ENCODE measurements at places on chromosomes 16 and 17.

- no peak for DNase-seq
Observed at GRCh38 chr17:74452033-74452840, 14.2 kb upstream of the CD300A start.

DNA sequence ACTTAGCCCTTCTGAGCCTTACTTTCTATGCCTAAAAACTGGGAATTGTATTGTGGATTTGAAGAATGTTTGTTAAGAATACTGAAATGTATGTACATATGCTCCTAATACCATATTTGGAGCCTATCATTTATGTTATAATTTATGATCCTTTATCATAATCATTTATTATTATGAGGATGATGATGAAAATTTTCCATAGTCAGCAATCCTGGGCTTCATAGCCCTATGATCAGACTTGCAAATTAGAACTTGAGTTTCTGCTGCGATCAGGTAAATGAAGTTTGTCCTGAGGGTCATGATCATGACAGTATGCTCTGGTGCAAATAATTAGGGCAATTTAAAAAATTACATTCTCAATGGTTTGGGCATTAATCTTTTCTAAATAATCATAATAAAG is 147.4 kb downstream of the CA10 start:
- no peak for DNase-seq

DNA sequence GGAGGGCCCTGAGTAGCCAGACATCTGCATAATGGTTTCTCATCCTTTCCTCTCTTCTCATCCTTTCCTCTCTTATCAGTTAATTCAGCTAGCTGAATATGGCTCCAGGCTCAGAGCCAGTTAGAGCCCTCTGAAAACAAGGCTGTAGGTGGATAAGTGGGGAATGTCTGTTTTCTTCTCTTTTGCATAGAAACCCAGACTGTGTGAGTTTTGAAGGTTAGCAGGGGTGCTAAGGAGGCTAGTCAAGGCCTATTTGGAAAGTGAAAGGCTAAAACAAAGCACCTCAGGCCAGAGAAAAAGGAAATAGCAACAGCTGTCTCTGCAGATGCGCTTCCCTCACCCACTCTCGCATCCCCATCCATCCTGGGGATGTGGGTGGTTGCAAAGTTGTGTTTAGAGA is 420.9 kb downstream of the SHISA9 start:
- no peak for DNase-seq

GRCh38 chr16:48499923-48500381 is 110.0 kb downstream of the N4BP1 start:
- no peak for DNase-seq

GRCh38 chr16:79593754-79594153 is 6.8 kb downstream of the MAF start:
- no peak for DNase-seq

DNA sequence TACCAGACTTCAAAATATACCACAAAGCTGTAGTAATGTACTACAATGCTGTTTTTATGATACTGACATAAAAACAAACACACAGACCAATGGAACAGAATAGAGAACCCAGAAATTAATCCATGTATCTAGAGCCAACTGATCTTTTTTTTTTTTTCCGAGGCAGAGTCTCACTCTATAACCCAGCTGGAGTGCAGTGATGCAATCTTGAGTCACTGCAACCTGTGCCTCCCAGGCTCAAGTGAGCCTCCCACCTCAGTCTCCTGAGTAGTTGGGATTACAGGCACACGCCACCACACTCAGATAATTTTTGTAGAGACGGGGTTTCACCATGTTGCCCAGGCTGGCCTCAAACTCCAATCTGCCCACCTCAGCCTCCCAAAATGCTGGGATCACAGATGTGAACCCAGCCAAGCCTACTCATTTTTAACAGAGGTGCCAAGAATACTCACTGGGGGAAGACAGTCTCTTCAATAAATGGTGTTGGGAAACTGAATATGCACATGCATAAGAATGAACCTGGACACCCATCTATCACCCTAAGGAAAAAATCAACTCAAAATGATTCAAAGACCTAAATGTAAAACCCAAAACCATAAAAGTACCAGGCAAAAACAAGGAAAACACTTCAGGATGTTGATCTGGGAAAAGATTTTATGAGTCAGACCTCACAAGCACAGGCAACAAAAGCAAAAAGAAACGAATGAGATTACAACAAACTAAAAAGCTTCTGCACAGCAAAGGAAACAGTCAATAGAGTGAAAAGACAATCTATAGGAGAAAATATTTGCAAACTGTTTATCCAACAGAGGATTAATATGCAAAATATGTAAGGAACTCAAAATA is 63.1 kb downstream of the STX8 start:
- DNase-seq = no peak

- DNase-seq = no peak
Observed at GRCh38 chr16:22673421-22673831, 140.5 kb upstream of the HS3ST2 start.

- no peak for DNase-seq
Observed at GRCh38 chr16:81652798-81653505, 126.1 kb upstream of the PLCG2 start.

GRCh38 chr17:54180950-54181349 is 358.2 kb downstream of the KIF2B start:
- DNase-seq = no peak

- no peak for DNase-seq
Observed at GRCh38 chr17:40705584-40705983, 2.0 kb upstream of the KRT24 start.

DNA sequence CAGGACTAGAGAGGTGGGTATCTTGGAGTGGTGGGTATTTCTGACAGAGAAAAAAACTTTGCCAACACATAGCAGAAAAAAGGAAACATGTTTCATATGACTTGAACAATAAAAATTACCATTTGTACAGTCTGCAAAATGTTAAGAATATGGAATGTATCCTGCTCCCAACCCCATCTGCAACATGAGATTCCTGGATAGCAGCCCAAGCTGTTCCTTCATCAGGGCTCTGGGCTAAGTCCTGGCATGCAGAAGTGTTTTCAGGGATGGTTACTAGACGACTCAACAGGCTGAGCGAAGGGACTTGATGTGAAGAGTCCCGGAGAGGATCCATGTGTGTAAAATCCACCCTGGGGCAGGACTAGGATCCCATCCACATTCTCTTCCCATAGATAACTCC is 121.0 kb upstream of the IRX3 start:
- no peak for DNase-seq
